ENCODE measurements at places on chromosomes 5 and 9.

DNA sequence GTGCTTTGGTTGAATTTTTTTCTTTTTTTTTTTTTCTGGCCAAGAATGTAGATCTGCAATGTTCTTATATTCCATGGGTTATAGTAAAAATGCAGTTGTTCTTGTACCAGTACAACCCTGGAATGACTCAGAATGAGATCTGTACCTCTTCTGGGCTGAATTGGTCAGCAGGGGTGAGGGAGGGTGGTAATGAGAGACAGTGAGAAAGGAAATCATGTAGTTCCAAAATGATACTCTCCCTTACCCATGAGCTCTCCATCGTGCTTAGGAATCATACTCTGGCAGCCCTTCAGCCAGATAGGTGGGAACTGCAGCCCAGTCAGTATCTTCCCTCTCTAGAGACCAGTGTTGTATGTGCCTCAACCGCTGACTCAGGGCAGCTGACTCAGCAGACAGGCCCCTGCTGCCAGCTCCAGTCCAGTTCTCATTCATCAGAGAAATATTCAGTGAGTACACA, 2.1 kb upstream of the GLIS3 start:
- DNase-seq: no peak

GRCh38 chr5:54090495-54091120, 219.8 kb downstream of the ARL15 start:
- DNase-seq: no peak

GRCh38 chr5:176629317-176629852, 949 bp downstream of the SNCB start:
- no peak for DNase-seq

DNA sequence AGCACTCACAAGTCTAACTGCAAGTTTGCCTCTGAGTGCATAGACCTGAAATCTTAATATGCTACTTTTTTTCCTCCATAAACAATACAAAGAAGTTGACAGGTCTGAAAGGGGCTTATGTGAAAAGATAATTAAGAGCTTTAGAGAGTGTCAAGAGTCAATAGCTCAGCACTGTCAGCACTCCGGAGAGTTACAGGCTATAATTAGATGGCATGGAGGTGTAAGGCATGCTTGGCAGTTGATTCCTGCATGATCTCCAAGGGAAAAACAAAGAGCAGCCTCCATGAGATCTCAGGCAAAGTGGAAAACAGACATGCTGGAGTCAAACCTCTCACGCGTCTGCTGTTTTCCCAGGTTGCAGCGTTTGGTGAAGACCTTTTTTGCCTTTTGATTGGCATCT, 468.7 kb downstream of the TLE4 start:
- no peak for DNase-seq

DNA sequence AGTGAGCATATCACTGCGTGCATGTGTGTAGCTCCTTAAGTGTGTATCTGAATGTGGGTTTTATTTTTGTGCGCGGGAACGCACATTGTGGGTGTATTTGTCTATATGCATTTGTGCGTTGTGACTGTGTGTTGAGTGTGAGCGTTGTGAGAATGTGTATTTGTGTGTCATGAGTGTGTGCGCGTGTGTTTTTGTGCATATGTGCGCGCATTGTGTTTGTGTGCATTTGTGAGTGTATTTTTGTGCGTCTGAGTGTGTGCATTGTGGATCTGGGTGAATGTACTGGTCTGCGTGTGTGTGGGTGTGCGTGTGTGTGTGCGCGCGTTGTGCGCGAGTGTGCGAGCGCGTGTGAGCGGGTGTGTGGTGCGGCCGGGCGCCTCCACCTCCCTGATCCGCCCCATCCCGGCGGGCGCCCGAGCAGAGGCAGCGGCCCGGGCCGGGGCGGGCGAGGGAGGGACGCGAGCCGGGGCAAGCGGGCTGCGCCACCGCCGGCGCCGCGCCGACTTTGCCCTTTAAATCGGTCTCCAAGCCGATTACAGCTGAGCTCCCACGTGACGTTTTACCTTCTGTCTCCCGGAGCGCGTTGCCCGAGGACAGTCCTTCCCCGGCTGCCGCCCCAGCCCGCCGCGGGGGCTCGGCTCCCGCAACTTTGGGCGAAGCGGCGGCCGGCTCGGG, at the start of gene RASGRF2:
RASGRF2 (plus strand) TSS at position 596 of the 675 bp plus-strand sequence. CDS start 376 bp downstream, outside the sequence.
- no peak for DNase-seq

DNA sequence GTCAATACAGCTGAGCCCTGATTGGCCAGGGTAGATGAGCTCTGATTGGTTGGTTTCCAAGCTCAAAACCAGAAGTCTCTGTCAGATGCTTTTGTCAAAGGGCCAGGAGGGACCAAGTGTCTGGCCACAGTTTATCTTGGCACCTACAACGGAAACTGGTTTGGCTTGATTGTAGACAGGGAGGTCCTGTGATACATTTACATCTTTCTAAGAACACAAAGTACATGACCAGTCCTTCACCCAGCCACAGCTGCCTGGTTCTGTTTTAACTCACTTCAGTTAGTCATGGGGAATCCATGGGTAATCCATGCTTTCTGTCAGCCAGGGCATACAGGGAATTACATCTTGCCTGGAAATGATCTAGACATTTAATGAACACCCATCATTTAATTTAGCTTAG, 171.2 kb downstream of the SLC12A2 start:
- no peak for DNase-seq

- no peak for DNase-seq
Measured at GRCh38 chr5:178563621-178564020, 26.6 kb downstream of the COL23A1 start.

GRCh38 chr9:115495836-115496235, 377.9 kb upstream of the TNC start:
- no peak for DNase-seq

- no peak for DNase-seq
Measured at GRCh38 chr9:129779560-129780190, 23.3 kb upstream of the TOR1B start.

DNA sequence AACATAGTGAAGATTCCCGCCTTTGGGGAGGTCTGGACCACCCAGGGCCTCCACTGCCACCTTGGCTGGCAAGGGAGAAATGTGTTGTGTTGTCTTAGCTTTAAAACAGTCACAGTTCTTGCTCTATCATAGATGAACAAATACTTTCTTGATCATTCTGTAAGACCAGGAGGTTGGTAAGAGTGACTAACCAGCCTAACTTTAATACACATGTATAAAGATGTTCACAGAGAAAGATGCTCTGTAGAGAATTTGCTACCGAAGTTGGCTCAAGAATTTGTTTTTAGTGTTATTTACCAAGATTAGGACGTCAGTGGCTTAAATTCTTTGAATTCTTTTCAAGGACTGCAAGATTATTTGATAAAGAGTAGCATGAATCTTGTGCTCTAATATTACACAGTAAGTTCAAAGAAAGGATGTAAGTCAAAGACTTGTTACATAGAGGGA, 28.4 kb downstream of the GLRX start:
- no peak for DNase-seq

- DNase-seq: no peak
Measured at GRCh38 chr5:14351086-14351661, 208.0 kb downstream of the TRIO start.

- no peak for DNase-seq
Measured at GRCh38 chr5:161312882-161313281, 233.6 kb downstream of the GABRB2 start.

DNA sequence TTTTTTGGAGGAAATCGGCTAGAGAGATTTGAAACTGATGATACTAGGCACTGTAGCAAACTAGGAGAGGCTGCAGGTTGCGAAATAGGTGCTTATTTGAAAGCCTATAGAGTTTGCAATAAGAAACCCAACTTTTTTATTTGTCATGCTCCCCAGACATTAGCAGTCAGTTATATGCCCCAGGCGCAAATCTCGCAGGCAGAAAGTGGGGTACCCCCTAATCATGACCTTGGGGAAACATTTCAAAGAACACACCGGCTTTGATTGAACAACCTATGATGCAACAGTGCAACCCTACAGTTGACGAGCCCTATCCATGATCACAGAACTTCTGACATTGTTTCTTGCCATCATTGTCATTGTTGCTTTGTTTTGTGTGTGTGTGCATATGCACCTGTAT, 510.5 kb downstream of the RAB3C start:
- DNase-seq: no peak

GRCh38 chr9:99634186-99634585, 187.5 kb upstream of the NR4A3 start:
- DNase-seq: no peak

DNA sequence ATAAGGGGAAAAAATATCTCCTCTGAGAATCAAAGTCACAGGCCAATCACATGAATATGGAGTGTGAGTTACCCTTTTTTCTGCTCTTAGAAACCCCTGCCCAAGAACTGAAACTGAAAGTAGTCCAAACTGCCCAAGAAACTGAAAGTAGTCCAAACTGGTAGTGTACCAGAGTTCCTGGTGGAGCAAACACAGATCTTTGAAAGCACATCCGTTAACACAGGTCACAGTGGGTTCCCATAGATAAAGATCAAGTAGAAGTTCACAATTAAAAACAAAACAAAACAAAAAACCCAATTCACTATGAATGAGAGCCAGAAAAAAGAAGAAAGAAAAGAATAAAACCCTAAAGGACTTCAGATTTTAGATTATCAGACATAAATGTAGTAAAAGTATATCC, 332.4 kb upstream of the EFNA5 start:
- no peak for DNase-seq

- no peak for DNase-seq
Measured at GRCh38 chr9:78677326-78677725, 380.4 kb downstream of the PSAT1 start.

DNA sequence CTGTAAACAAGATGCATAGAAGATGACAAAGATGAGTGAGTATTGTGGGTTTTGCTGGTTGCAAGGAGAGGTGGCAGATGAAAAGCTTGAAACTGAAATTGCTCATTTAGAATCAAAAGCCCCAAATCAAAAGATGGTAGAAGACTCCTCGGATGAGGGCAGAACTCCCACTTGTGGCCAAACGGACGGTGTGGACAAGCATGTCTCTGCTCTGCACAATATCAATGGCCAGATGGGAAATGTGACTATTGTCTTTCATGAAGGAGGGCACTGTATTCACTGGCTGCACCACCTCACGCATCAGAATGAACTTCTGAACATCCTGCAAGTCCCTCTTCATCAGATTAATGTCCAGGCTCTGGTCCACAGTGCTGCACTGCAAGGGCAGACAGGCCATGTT, 541.7 kb downstream of the MTRR start:
- DNase-seq: no peak

- no peak for DNase-seq
Measured at GRCh38 chr5:139852696-139853095, 57.1 kb downstream of the PSD2 start.

GRCh38 chr5:160657068-160657507, 194.9 kb downstream of the ATP10B start:
- peak; percentile 10 for DNase-seq

DNA sequence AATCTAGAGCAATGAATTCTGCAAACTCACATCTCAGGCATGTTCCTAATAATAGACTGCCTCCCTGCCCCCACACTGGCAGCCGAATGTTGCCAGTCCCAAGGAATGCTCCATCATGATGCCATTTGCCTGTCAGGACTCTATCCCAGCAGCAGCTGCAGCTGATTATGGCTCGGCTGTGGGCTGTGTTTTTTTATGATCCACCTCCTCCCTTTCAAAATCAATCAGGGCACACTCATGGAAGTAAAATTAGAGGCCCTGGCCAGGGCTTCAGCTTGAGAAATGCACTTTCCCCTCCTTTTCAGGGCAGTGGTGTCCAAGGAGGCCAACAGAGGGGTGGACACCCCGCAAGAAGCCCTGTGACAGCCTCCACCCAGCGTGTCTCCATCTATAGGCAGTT, 176.7 kb upstream of the S1PR3 start:
- DNase-seq: no peak

- no peak for DNase-seq
Measured at GRCh38 chr5:148297731-148298130, 14.5 kb upstream of the SPINK7 start.

DNA sequence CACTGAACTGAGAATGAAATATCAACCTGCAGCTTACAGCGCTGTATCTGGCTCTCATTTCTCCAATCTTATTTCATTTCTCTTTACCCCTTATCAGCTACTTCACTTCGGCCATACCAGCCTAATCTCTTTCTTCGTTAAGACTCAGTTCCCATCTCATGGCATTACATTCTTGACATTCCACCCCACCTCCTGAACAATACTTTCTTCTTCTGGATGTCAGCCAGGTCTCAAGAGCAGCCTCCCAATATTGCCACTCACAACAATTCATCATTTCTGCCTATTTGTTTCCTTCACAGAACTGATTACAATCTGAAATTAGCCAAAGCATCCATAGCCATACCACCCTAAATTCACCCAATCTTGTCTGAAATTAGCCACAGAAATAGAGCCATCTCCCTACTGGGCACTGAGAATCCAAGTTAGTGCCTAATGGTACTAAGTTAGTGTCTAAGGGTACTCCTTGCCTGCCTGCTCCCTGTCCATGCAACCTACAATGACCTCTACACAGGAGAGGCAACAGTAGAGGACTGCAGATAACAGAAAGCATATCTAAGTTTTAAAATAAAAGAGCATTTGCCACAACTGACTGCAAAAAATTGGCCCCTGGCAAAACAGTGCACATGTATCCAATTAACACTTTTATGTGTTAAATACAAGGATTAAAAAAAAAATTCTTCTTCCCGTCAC, 35.2 kb downstream of the SETX start:
- DNase-seq: no peak

GRCh38 chr9:14453286-14453685, 139.3 kb upstream of the NFIB start:
- DNase-seq: no peak

DNA sequence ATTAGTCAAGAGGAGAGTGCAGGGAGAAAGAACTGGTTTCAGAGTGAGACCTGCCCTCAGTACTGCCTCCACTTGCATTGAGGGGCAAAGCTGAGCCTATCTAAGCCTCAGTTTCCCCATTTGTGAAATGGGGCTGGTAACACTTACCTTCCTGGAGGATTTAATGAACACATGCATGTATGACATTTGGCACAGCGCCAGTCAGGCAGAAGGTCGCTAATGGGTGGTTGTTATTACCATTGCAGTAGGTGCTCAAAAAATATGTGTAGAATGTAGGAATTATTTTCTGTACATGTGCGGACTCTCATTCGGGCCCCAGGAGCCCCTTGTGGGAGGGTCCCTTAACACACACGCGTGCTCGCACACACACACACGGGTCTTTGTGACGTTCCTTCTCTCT, 10.9 kb downstream of the FAT2 start:
- DNase-seq: no peak

GRCh38 chr5:152462021-152462721, 57.1 kb upstream of the NMUR2 start:
- DNase-seq: no peak

- no peak for DNase-seq
Measured at GRCh38 chr9:88820055-88820454, 171.2 kb upstream of the S1PR3 start.

GRCh38 chr5:59489551-59489950, 404.0 kb downstream of the PDE4D start:
- DNase-seq: no peak

DNA sequence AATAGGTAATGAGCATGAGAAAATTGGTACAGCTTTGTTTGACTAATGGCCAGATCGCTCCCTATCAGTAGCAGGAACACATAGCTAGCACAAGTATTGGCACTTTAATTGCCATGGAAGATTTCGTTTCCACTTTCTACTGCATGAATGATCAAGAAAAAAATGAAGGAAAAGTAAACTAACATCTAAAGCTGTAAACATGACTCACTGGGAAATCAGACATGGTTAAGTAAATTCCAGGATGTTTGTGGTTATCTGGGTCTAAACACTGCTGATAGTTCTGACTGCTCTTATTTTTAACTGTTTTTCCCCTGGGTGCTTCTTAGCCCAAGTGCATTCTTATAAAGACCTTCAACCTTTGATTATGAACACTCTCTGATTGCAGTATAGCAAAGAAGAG, 388.9 kb downstream of the NR2F1-AS1 start:
- no peak for DNase-seq

All from NK-92 treated with Interleukin-12 subunit alpha and Interleukin-12 subunit beta, amount 100 ng/mL, for 24 hours (cell line).